PC-9 (cell line): ENCODE measurements at places on chromosomes 1 and 21.

DNA sequence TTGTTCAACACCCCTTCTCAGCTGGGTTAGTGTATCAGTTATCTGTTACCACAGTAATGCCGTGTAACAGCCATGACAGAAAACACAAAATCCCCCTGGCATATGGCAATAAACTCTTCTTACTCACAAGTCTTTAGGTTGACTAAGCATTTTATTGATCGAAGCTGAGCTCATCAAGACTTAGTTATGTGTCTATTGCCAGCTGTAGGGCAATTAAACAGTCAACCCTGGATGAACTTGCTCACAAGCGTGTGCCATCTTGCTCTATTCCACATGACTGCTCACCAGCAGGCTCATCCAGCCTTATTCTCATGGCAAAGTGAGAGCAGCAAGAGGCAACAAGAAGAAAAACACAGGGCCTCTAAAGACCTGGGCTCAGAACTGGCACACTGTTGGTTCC lies 333.8 kb upstream of the PTBP2 start:
- DNase-seq: no peak

GRCh38 chr1:197029749-197030148 lies 37.3 kb downstream of the F13B start:
- DNase-seq: no peak

DNA sequence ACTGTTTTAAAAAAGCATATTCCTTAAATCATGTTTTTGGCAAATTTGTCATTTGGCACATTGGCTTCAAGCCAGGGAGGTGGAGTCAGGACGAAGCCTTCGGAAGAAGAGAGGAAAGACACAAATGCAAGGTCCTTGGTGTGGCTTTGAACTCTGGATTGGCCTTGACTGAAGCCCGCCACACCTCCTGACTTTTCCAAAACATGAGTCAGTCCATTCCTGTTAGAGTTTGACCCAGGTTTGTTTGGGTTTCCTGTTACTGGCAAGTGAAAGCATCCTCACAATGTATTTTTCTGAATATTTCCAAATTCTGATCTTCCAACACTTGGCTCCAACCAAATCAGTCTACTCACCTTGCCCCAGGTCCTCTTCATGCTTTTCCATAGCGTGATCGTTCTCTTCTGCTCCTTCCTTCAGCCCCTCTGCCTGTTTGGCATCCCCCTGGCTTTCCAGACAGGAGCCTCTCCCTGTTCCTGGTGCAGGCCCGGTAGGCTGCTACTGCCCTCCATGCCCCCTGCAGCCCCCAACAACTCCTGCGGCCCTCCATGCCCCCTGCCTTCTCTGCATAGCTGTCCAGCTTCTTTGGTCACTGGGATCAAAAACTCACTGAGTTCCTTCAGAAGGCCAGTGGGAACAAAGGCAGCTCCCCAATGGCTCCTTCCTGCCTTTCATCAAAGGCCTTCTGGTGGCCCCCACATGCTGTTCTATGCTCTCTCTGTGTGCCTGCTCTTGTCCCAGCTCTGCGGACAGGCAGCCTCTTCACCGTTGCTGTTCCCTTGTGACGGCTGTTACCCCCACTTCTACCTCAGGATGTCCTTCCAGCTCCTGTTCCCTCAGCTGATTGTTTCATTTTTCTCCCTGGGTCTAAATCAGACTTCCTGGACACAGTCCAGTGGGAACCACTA lies 30.4 kb upstream of the SLC30A1 start:
- DNase-seq: no peak

- no peak for DNase-seq
Observed at GRCh38 chr1:9039761-9040658, 13.8 kb upstream of the SLC2A7 start.

GRCh38 chr1:110816945-110817344 lies 56.0 kb upstream of the CD53 start:
- no peak for DNase-seq
